ENCODE measurements at places on chromosomes 2 and 18.

GRCh38 chr2:137928547-137929518, 35.4 kb upstream of the HNMT start:
- no peak for DNase-seq

- no peak for DNase-seq
Observed at GRCh38 chr18:72089432-72089831, 454.7 kb downstream of the CBLN2 start.

DNA sequence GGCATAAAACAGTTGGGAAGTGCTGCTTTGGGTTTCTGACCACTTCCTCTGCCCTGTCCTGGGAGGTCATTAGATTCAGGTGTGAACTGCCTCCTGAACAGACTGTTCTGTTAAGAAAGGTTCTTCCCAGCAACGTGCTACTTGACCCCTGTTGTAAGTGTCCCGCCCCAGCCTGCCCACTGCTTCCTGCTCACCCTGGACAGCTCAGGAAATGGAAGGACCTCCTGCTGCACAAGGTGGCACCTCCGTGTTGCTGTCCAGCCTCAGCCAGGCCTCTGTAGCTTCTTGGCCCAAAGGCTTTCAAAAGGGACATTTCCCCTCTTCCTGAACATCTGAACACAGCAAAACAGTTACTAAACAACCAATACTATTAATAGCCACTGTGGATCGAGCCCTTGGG, 5.3 kb downstream of the TOGARAM2 start:
- no peak for DNase-seq

- no peak for DNase-seq
Observed at GRCh38 chr2:30287857-30288513, 56.7 kb downstream of the LBH start.

DNA sequence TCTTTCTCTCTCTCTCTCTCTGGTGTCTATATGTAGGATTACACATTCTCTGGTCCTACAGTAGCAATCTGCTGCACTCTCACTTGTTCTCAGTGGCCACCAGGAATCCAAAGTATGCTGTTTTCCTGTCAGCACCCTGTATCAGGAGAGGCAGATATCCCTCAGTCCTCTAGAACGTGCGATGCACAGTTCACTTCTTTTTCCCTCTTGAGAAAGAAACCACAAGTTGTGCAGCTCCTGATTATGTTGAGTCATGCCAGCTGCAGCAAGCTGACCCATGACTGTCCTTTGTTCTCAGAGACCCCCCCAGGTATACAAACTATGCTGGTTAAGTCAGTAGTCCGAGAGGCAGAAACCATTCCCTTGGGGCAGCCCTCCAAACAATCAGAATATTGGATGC, 54.6 kb downstream of the LANCL1 start:
- no peak for DNase-seq

- no peak for DNase-seq
Observed at GRCh38 chr2:133676392-133677130, 108.3 kb upstream of the NCKAP5 start.

GRCh38 chr2:188519136-188519535, 227.5 kb downstream of the GULP1 start:
- no peak for DNase-seq

GRCh38 chr2:142981069-142981378, 103.6 kb downstream of the KYNU start:
- DNase-seq = no peak

- no peak for DNase-seq
Observed at GRCh38 chr18:21725201-21725600, 15.4 kb upstream of the MIB1 start.

DNA sequence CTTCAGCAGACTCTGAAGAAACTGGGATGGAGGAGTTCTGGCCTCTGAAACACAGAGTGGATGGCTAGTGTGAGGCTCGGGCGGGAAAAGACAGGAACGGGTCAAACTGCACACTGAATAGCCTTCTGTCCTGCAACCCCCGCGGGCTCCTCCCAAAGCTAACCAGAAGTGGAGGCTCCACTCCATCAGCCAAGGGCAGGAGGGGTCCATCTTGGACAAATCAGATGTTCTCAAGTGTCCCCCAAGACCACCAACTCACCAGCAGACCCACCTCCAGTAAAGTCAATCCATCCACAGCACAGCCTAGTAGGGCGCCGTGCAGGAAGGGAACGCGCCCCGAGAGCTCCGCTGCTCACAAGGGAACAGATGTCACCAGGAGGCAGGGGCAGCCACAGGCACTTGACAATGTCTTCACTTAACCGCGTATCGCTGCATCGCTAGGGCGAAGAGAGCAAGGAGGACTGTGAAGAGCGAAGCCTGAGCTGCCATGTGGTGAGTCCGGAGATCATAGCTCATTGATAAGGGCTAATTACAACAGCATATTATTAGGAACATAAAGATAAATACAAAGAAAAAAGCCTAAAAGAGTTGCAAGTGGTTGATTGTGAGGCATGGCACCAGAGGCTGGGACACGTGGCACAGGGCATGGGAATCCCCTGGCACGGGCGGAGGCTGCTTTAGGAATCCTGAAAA, 494.6 kb upstream of the MYT1L start:
- DNase-seq = no peak

- DNase-seq = no peak
Observed at GRCh38 chr2:10163498-10164486, 41.3 kb downstream of the RRM2 start.

- DNase-seq = no peak
Observed at GRCh38 chr2:55431982-55432627, 12.4 kb upstream of the CCDC88A start.

GRCh38 chr2:95700519-95700918, 108.7 kb downstream of the TRIM43 start:
- DNase-seq = no peak

- no peak for DNase-seq
Observed at GRCh38 chr2:70008290-70008689, 46.9 kb upstream of the ASPRV1 start.

- DNase-seq = no peak
Observed at GRCh38 chr2:236054621-236055305, 113.4 kb downstream of the GBX2 start.

GRCh38 chr2:38750011-38750890, 910 bp downstream of the SRSF7 start:
- DNase-seq = peak; percentile 51

GRCh38 chr18:46334868-46335281, 230.7 kb downstream of the HAUS1 start:
- peak; percentile 44 for DNase-seq

- no peak for DNase-seq
Observed at GRCh38 chr18:6877288-6877687, 147.8 kb downstream of the ARHGAP28 start.

GRCh38 chr2:41020358-41020757, 568.5 kb upstream of the SLC8A1 start:
- no peak for DNase-seq

- no peak for DNase-seq
Observed at GRCh38 chr2:17646838-17647701, 106.5 kb downstream of the SMC6 start.

DNA sequence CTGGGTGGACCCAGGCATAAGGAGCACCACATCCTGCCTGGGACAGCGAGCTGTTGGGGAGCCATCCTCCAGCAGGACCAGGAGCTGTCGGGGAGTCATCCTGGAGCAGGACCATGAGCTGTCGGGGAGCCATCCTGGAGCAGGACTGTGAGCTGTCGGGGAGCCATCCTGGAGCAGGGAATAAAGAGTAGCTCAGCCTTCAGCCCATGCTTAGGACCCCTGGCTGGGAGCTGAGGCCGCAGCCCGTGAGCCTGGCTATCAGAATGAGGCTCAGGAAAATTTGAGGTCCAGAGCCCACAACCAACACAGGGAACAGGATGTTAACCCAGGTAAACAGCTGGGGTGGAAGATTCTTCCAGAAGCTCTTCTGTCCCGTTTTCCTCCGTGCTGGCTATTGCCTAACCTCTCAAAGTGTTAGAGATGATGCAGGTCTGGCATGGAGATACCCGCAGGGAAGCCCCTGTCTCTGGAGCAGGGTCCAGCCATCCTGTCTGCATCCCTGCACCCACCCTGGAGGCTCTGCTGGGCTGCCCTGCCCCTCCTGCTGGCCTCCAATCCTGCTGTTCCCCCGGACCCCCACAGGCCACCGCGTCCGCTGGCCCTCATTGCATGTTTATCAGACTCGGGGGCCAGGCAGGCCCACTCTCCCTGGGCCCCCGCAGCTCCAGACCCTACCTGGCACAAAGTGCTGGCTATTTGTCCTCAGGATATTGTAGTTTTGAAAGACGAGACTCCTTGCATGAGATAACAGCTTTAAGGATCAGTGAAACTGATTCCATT, 243.5 kb upstream of the MYT1L start:
- no peak for DNase-seq

DNA sequence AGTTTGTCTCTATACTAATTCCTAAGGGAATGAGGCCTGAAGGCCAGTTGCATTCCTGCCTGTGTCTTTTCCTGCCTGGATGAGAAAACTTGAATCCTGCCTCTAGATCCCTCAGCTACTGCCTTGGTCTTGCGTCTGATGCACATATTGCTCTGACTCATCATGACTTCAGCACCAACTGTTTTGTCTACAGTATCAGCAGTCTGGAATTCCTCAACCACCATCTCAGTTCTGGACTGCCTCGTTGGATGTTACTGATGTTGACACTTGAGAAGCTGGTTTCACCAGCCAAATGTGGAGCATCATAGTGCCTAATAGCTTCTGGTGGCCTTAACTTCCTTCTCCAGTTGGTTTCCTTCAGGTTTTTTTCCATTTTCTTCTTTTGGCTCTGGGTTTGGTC, 211.0 kb downstream of the CTNNA2 start:
- no peak for DNase-seq

Data from nephron progenitor cell (in vitro differentiated cells).